ENCODE measurements at places on chromosomes 3 and 15.

GRCh38 chr3:71360764-71361163 is 222.8 kb downstream of the FOXP1 start:
- no peak for DNase-seq

- DNase-seq: no peak
These were observed 39.8 kb downstream of the CEMIP start for GRCh38 chr15:80819001-80819400.

GRCh38 chr3:99474776-99475175 is 163.6 kb upstream of the COL8A1 start:
- DNase-seq: no peak

- DNase-seq: no peak
These were observed 868 bp downstream of the BTBD1 start for GRCh38 chr15:83066034-83066733.

- DNase-seq: peak; percentile 29
These were observed 4.0 kb downstream of the VILL start for GRCh38 chr3:37994639-37994972.

GRCh38 chr15:43091859-43092258 is 14.0 kb downstream of the UBR1 start:
- no peak for DNase-seq

- peak; percentile 5 for DNase-seq
These were observed 131.6 kb downstream of the NLGN1 start for GRCh38 chr3:173529062-173529711.

- no peak for DNase-seq
These were observed 18.1 kb upstream of the ATP13A5 start for GRCh38 chr3:193396451-193397244.

DNA sequence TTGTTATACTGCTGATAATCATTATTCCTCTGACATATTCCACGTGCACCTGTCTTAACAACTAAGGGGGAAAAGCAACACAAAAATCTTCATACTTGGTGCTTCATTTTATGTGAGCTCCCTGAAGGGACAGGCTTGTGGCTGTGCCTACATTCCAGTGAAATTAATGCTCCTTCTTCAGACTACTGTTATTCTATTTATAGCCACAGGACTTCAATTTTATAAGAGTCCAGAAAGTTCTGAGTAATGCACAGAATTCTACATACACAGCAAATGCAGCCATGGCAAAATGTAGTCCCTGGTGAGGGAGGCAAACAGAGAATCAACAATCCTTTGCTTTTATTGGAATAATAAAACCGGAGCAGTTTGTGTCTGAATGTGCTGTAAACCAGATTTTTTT is 417.1 kb downstream of the RBMS3 start:
- DNase-seq: no peak

- DNase-seq: no peak
These were observed 35.0 kb upstream of the TNFAIP8L3 start for GRCh38 chr15:51129535-51130188.

GRCh38 chr3:33636125-33636850 is 81.8 kb downstream of the CLASP2 start:
- peak; percentile 39 for DNase-seq

DNA sequence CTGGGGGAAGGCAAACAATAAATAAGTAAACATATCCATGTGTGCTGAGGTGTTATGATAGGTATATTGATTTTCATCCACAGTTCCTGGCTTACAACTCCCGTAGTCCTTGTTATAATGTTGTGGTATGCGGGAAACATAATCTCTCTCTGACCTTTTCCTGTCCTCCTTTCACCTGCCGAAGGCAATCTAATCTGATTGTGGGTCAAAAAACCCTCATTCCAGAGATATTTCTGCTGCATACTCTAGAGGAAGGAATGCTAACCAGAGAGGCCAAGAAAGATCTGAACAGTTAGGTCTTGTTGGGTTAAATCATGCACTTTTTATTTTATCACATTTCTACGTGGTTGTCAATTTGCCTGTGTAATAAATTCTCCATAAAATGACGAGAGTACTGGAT is 383.6 kb upstream of the SEMA6D start:
- no peak for DNase-seq

- DNase-seq: no peak
These were observed 63.6 kb downstream of the PROS1 start for GRCh38 chr3:93910097-93910496.

- DNase-seq: no peak
These were observed 20.8 kb downstream of the CORO2B start for GRCh38 chr15:68599560-68600071.

- no peak for DNase-seq
These were observed 1.4 kb upstream of the TGFBR2 start for GRCh38 chr3:30605005-30605404.

GRCh38 chr15:33778852-33779251 is 189.4 kb upstream of the CHRM5 start:
- DNase-seq: no peak

DNA sequence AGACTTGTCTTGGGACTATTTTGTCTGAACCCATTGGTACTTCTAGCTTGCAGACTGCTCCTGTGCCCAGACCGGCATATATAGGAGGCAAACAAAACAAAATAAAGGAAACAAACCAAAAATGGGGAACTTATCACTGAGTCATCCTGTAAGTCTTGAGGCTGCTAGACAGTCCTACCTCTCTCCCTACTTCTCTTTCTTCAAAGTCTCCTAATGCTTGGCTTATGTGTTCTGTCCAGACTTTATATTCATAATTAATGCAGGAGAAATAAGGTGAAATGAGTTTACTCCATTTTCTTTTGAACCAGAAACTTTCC is 266.2 kb downstream of the ZNF385D start:
- DNase-seq: no peak

DNA sequence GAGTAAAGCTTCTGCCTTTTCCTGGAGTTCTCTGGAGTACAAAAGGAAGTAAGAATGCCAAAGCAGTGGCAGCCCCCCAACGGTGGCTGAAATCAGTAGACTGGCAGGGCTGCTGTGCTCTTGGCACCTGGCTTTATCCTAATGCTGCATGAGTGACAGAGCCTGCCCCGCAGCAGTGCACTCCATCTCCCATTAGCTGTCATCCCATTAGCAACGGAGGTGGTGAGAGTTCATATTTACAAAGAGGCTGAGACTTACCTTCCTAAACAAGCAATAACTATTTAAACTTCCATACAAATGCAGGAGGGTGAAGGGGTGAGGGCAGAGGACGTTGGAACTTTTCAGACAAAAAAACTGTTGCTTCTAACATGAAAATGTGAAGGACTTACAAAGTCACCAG is 51.9 kb downstream of the SERPINI1 start:
- no peak for DNase-seq

DNA sequence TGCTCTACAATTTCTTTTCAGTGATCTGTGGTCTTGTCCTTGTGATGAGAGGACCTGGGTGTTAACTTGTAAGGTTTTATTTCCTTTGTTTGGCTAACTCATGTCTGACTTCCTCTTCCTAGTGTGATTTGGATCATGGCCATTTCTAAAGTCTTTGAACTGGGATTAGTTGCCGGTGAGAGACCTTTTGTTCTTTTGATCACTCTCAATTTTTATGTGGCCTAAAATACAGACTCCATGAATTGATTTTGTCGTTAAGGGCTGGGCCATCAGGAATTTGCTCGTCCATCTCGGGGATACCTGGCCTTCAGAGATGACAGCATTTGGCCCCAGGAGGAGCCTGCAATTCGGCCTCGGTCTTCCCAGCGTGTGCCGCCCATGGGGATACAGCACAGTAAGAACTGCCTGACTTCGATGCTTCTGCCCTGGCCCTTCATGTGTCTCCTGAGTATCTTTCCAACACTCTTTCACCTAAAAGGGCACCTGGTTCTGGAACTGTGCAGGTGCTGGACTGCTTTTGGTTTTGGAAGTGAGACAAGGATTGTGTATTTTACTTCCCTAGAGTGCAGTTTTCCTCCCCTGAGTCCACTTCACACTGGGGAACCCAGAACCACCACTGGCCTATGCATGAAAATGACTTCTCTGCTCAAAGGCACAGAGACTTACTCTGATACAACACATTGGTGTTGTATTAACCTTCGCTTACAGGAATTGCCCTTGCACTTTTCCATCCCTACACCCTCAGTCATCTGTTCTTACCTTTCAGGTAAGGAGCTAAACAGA is 13.1 kb upstream of the LRRC2 start:
- DNase-seq: no peak

GRCh38 chr15:38868326-38869114 is 303.9 kb upstream of the RASGRP1 start:
- no peak for DNase-seq

GRCh38 chr3:72510247-72510646 is 338.0 kb downstream of the SHQ1 start:
- no peak for DNase-seq

DNA sequence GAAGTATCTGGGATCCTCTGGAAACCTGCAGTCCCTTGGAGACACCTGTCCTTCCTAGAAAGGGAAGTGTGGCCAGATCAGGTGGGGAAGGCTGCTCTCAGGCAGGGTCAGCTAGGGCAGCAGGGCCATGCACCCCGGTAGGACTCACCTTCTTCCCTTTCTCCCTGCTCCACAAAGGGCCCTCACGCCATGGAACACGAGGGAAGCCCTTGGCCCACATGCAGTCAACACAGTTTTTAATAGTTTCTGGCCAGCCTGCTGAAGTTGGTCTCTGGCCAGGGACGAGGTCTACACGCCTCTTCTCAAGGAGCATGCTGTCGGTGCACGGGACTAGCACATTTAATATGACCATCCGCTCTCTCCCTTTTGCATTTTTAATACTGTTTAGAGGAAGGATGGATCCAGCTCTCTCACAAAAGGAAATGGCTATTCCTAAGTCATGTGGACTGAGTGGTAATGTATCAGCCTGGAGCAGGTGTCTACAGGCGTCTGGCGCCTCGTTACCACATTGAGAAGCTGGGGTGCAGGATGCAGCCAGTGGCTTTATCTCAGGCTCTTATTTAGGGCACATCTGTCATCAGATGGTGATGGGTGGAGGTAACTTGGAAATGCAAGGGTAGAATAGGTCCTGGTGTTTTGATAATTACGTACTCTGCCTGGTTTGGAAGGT is 153.9 kb downstream of the KLF13 start:
- DNase-seq: no peak

- no peak for DNase-seq
These were observed 6.0 kb downstream of the RAB27A start for GRCh38 chr15:55283379-55284147.

DNA sequence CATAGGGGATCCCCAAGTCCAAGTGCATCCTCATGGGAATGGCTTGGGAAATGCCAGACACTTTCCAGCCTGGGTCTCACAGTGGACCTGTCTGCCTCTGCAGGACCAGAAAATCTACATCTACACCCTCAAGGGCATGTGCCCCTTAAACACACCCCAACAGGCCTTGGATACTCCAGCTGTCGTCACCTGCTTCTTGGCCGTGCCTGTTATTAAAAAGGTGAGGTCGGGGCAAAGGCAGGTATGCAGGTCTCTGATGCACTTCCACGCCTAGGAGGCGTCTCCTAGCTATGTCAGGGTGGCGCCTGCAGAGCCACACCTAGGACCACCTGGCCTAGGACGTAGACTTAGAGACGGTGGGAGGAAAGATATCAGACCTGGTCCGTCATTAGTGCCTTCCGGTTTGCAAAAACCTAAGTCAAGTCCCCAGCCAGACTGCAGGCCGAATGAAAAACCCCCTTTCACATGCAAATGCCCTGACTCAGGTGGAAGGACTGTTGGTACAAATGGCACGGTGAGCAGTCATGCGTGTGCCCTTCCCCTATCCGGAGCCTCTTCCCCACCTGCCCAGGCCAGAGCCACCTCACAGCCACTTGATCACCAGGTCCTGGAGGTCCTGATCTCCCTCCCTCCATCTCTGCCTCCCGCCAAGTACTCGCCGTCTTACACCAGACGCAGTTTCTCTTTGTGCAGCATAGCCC is 143.5 kb downstream of the LRRK1 start:
- no peak for DNase-seq

Measured in GM13976 (cell line).